ENCODE measurements at places on chromosomes 3 and 15. TPM values are rescaled to one million over a fixed set of nuclear protein-coding genes. Genes with fewer than 3 reads are reported as not detected.

DNA sequence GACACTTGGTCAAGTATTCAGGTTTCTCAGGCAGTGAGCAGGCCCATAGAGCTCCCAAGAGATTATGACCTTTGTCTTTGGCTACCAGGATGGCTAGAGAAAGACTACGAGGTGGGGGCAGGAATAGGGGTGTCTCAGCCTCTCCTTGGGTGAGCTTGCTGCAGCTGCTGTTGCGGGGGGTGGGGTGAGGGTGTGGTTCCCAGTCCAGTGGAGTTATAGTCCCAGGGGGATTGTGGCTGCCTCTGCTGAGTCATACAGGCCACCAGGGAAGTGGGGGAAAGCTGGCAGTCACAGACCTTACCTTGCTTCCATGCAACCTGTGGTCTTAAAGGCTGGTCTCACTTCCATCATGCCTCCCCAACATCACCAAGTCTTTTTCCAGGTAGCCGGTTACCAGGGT, 31.7 kb downstream of the ATP2C1 start:
- no peak for DNase-seq

- no peak for DNase-seq
Observed at GRCh38 chr3:112817271-112817670, 29.4 kb downstream of the CD200R1L start.

- DNase-seq = no peak
Observed at GRCh38 chr15:95215017-95215416, 983.7 kb downstream of the MCTP2 start.

GRCh38 chr3:170076715-170077238, 39.0 kb downstream of the GPR160 start:
- no peak for DNase-seq

- no peak for DNase-seq
Observed at GRCh38 chr15:72141171-72142084, 23.2 kb downstream of the SENP8 start.

GRCh38 chr15:42772144-42772543, 35.2 kb upstream of the CDAN1 start:
- DNase-seq = no peak

DNA sequence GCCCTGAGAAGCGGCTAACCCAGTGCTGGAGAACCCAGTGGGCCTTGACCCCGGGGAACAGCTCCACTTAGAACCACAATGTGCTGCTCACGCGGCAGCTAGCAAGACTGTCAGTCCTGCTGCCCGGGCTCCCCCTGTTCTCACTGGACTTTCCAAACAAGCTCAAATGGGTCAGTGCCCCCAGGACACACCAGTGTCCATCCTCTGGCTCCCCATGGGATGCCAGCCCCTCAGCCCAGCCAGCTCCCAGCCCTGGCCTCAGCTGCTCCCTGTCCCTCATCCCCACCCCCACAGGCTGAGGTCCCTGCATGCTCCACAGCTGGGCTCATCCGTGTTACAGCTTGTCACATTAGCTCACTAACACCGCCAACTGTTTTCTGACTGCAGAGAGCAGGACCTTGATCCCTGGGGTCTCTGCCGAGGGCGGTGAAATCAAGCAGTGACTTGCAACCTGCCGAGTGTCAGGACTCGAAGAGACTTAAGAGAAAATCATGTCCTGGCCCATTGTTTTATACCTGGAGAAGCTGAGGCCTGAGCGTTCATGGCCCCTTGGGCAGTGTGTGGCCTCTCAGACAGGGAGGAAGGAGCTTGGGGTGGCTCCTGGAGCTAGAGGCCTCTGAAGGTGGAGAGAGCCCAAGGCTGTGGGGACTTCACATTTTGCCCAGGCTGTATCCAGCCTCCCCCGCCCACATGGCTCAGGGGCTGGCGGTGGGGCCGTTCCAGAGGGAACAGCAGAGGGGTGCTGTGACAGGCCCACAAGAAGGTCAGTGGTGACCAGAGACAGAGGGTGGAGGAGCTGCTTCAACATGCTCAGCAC, 157.5 kb downstream of the MEGF11 start:
- no peak for DNase-seq

GRCh38 chr3:114632757-114633424, 339.1 kb downstream of the TIGIT start:
- DNase-seq = no peak

DNA sequence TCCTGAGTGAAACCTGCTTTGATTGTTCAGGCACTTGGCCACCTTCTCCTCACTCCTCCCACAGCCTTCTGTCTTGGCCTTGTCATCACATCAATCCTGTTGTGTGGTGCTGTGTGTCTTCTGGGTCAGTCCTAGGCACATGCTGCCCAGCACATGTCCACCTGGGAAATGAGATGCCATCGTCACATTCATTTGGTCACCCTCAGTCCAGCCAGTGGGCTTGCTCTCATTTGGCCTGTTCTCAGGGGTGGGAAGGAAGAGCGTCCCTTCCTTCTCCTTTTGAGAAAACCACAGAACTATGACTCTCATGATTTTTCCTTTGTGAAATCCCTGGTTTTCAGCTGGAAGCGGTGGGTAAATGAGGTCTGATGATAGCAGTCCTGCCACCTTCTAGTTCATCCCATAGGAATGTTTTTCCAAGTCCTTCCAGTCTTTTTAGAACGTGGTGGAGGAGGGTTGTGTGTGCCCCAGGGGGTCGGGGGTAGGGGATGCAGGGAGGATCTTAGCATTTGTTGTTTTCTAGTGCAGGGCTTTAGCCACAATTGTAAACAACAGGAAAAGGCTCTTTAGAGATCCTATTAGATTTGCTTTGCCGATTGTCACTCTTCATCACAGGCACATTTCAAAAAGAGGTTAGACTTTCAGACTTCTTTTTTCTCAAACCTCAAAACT, 8.4 kb upstream of the PLA1A start:
- no peak for DNase-seq

Gene GREM1
- 68.4 TPM for total RNA-seq

Gene DCBLD2
- 624 TPM for total RNA-seq

DNA sequence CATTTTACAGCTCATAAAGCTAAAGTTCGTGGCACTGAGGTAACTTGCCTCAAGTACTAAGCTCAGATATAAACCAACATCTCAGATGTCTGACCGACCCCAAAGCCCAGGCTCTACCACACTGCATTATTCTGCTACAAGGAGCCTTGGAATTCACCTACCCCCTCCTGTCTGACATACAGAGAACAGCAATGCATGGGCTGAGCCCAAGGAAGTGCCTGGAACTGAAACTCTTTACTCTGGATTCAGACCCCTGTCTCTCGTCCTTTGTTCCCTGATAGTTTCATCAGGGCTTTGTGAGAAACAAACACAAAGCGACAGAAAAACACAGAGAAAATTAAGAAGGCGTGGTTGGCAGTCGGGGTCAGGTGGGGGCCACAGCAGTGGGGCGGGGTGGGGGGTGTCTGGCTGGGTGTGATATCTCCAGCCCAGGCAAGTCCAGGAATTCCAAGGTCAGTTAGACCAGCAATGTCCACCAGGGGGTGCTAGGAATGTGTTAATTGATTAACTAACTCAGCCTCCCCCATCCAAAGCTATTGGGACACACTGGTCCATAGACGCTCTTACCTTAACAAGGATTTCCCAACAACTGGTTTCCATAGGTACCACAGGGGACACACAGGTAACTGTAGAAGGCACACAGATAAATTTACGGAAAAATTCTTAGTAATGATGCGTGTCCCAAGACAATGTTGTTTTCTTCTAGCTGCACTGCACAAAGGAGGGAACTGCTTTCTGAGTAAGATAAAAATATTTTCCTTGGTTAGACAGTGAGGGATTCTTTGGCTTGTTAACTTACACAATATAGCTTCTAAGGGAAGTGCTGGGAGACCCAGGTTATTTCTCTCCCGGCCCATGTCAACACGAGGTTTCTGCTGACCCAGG, 18.8 kb upstream of the SSUH2 start:
- DNase-seq = peak; percentile 39

Gene ANKRD63
- total RNA-seq = not detected

Gene PLA1A
- total RNA-seq = 1.4 TPM

GRCh38 chr15:42632105-42632675, 56.8 kb downstream of the STARD9 start:
- DNase-seq = no peak

DNA sequence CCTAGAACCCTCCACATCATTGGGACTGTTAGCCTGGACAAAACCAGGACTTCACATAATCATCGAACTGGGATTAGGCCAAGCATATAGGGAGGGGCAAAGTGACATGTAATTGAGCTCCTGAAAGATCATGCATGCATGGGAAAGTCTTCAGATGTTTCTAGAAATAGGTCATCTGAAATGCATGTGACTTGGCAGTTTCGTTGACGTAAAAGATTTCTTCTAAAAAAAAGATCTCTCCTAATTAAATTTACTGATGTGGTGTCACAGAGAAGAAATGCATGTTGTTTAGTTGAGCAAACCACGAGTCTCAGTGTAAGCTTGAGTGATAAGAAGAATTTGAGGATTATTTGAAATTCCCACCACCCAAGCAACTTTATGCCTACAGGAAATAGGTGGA, 70.0 kb upstream of the LIMD1 start:
- no peak for DNase-seq

GRCh38 chr3:56879436-56880215, 77.9 kb upstream of the ARHGEF3 start:
- DNase-seq = no peak

Gene APBA2
- total RNA-seq = 51.4 TPM

Measured in kidney epithelial cell (primary cell).